Stimulated activated CD4-positive, alpha-beta T cell treated with anti-CD3 and anti-CD28 coated beads, Interleukin-1b, Interleukin-23, amount 100 ng/mL, for 4 hours (primary cell): ENCODE measurements at places on chromosomes 13 and 19.

DNA sequence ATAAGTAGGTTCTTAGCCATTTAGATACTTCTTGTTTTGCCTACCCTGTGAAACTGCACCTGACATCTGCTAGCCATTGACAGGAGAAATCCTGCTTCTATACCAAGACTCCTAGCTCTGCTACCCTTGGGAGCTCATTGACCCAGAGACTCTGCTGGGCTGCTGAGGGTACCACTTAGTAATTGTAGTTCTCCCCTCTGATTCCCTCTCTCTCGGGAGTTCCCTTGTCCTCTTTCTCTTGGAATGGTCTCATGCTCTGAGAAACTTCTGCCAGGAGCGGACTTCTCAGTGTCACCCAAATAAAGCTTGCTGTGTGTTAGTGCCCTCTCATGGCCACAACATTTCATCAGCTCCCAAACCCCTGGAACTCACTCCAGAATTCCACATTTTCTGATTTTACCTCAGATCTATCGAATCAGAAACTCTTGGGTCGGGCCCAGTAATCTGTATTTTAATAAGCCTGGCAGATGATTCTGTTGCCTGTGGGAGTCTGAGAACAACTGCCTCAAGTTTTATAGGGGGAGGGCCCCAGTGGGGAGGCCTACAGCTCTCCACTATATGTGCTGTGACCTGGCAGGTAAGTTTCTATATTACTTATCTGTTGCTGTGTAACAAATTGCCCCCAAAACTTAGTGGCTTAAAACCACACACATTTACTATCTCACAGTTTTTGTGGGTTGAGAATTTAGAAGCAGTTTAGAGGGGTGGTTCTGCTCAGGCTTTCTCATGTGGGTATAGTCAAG lies 221.1 kb downstream of the TDRD3 start:
- no peak for DNase-seq

DNA sequence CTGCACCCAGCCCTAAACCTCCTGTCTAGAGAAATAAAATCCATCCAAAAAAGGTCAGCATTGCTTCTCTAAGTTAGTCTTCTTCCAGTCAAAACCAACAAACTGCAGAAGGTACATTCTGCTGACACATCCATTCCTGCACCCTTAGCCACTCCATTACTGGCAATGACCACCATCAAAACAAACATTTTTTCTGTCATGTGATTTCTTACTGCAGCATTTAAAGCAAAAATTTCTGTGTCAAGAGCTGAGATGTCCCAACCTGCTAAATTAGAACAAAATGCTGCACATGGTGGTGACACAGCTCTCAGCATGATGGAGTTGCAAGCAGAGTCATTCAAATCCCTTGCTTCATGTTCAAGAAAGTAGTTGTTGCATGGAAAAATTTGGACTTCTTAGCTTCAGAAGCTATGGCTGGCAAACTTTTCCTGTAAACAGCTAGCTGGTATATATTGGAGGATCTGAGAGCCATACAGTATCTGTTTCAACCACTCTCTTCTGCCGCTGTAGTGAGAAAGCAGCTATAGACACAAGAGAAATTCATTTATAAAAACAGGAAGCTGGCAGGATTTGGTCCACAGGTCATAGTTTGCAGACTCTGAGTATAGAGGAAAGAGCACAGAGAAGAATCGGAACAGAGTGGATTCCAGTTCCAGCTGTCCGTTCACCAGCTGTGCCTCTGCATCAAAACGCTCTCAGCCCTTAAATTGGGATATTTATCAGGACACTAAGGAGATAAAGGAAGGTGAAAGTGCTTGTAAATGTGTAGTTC lies 17.4 kb downstream of the RUBCNL start:
- DNase-seq: no peak

GRCh38 chr13:34108410-34108809 lies 290.5 kb downstream of the RFC3 start:
- no peak for DNase-seq

DNA sequence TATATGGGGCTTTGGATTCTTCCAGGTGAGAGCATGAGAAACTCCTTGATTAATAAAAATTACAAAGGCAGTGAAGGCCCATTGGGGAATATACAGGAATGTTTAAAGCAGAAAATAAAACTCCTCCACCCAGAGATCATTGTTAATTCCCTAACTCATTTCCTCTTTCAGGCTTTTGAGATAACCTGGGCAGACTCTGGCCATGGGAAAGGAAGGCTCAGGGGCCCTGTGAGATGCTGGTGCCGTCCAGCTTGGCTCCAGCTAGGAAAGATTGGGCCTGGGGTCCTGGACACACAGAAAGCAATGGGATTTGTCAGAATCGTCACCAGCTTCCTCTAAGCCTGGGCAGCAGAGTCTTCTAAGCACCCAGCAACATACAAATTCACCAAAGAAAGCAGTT lies 36.8 kb upstream of the SPATA13 start:
- no peak for DNase-seq
